HCT116 (cell line): ENCODE measurements at places on chromosomes 6 and 20.
A peak's percentile ranks its signal among the peaks of the same experiment; 100 is the strongest.

GRCh38 chr6:17349427-17349826 is 44.0 kb upstream of the CAP2 start:
- DNase-seq, result no peak

- DNase-seq, result no peak
Measured at GRCh38 chr6:166648846-166649245, 21.8 kb upstream of the RPS6KA2 start.

DNA sequence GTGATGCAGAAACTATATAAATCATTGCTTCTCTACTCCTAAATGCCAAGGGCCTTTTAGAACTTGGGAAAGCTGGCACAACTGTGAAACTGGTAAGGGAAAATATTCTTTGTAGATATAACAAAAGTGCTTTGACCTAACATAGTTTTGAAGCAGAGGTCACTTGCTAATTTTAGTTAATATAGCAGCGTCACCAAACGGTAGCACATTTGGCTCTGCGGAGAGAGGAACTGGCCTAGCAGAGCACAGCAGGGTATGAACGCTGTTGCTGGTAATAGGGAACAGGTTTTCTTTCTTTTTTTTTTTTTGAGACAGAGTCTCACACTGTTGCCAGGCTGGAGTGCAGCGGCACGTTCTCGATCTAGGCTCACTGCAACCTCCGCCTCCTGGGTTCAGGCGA is 67.4 kb downstream of the ECT2L start:
- no peak for DNase-seq

GRCh38 chr6:41177287-41177686 is 14.4 kb upstream of the TREM2 start:
- no peak for DNase-seq

DNA sequence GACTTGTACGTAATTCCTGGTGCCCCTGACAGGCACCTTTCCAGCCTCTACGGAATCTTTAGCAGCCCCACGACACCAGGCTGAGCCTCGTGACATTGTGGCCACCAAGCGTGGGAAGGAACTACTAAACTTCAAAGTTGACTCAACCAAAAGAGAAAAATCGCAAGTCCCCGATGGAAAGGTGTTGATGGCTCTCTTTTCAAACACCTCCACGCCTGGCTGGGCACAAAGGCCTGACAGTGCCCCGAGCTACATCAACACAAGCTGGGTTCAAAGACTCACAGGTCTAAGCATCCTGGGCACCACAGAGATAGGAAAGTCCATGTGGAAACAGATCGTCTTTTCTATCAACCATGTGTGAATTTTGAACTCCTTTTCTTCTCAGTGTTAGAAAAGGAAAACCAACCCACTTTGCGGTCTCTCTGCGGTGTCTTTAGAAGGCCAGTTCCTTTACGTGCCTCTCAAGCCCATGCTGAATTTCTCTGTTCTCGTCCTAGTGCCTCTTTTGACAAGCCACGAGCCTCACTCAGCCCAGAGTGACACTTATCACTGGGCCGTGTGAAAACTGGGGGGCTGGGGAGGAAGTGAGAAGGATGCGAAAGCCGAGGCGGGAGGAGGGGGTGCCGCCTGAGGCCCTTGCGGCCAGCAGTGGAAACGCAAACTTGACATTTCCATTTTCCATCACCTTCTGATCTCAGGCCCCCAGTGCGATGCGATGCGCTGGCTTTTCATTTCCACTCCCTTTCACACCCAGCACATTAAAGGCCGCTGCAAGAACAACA is 59.4 kb downstream of the GFOD1 start:
- no peak for DNase-seq

- peak; percentile 94 for DNase-seq
Measured at GRCh38 chr6:14743474-14744211, 502.2 kb upstream of the JARID2 start.

GRCh38 chr6:142848976-142849375 is 96.0 kb downstream of the HIVEP2 start:
- no peak for DNase-seq

GRCh38 chr6:115945306-115945705 is 115.4 kb downstream of the FRK start:
- no peak for DNase-seq

- DNase-seq, result no peak
Measured at GRCh38 chr6:108904741-108905140, 56.5 kb downstream of the ARMC2 start.

- DNase-seq, result no peak
Measured at GRCh38 chr6:42813074-42813645, 31.3 kb downstream of the BICRAL start.

GRCh38 chr20:18481596-18481995 is 14.4 kb downstream of the POLR3F start:
- no peak for DNase-seq

DNA sequence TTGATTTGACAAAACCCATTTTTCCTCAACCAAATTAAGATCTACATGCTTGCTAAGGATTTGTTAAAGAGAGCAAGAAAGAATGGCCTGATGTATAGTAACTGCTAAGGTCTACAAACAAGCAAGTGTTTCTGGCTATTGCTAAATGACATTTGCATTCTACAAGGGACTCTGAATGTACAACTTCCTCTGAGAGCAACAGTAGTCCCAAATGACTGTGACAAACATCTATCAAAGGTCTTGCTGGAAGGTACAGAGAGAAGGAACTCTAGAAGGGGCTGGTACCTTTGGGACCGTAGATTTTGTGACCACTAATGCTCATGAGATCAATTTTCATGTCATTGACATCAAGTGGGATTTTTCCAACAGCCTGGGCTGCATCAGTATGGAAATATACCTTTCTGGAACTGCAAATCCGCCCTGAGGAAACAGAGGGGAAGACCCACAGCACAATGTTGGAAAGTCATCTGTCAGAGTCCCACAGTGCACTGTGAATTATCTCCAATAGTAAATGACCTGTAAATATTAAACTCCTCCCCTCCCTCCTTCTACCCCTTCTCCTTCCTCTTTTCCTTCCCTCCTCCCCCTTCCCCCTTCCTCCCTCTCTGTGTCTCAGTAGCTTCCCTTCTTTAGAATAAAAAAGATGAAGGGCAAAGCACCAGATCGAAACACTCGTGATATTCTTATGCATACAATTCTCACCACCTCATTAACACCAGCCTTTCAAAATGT is 15.9 kb upstream of the CPNE1 start:
- DNase-seq, result no peak

GRCh38 chr6:150646228-150646627 is 46.5 kb downstream of the PLEKHG1 start:
- DNase-seq, result no peak

GRCh38 chr6:45741437-45742171 is 274.1 kb downstream of the CLIC5 start:
- DNase-seq, result no peak

- no peak for DNase-seq
Measured at GRCh38 chr6:21438237-21438985, 155.1 kb upstream of the SOX4 start.

GRCh38 chr20:20241976-20242375 is 125.9 kb upstream of the INSM1 start:
- no peak for DNase-seq

- no peak for DNase-seq
Measured at GRCh38 chr6:111013144-111013915, 31.5 kb downstream of the RPF2 start.

GRCh38 chr6:79605968-79606764 is 25.0 kb upstream of the SH3BGRL2 start:
- no peak for DNase-seq

DNA sequence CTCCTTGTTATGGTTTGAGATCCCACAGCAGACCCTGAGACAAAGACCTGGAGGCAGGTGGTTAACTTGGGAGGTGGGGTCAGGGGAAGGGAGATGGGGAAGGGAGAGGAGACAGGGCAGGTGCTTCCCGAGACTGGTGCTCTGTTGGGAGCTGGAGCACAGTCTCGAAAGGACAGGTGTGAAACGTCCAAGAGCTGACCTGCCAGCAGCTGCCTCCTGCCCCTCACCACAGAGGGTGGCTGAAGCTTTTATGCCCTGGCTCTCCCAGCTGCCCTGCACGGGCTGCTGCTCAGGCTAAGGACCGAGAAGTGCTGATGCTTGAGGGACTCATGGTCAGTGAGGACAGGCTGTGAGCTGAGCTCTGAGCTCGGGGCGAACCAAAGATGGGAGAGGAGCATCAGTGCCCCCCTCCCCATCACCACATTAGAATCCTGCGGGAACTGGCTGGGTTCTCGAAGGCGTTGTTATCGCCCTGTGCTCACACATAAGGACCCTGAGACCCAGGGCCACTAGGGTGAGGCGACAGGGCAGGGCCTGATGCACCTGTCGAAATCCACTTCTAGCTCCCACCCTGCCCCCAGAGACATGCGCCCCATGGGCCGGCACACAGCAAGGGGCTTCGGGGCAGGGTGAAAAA is 25.3 kb upstream of the CD93 start:
- no peak for DNase-seq

GRCh38 chr6:30470968-30471367 is 18.3 kb upstream of the HLA-E start:
- no peak for DNase-seq

- DNase-seq, result no peak
Measured at GRCh38 chr6:144232832-144233230, 52.3 kb upstream of the UTRN start.

DNA sequence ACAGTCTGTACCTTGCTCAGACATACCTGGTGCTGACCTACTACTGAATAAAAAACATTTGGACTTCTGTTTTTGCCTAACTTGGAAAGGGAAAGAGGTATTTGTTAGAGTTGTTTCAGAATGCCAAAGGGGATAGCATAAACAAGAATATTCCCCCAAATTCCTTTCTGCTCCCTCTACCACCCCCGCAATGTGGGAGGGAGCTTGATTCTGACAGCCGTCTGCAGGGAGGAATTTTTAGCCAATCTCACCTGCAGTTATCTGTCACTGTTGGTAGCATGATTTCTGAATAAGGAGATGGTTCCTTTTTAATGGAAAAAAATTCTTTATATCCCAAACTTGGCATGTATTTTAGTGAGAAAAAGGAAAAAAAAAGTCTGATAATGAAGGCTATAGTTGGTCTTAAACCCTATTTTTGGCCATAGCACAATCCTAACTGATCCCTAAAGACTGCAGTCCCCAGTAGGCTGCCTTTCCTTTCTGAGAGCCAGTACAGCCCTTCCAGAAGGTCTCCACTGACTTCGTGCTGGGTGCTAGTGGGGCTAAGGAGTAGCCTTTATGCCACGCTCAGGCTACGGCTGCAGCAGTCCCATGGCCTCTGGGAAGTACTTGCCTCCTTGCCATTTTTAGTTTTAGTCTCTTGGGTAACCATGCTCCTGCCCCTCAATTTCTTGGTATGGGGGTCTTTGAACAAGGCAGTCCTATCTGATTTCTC is 13.6 kb upstream of the PDE7B start:
- DNase-seq, result no peak

DNA sequence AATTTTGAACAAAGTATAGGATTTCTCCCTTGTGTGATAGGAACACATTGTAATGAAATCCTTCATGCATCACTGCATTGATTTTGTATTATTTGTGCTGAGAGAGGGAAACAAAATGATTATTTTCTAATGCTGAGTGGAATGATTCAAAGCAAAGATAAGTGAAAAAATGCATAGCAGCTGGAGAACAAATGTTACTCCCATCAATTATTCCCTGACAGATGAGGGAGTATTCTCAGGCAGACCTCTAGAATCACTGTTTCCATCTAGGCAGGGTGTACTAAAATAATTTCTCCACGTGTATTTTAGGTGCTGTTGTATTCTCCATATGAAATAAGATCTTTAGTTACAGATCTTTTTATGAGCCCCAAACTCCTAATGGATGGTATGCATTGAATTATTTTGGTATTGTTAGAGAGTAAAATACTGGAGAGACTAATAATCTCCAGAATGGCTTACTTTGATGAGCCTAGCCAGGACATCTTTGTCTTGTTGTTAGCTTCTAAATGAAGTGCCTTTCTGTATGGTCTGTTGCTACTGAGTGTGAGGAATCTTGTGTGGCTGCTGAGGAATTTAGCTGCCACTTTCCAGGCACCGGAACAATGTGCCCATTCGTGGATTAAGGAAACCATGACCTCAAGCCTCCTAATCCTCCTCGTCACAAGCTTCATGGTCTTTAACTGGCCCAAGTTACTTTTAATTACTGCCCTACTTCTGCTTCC is 39.6 kb downstream of the RNF217 start:
- no peak for DNase-seq

GRCh38 chr6:106011476-106011875 is 74.7 kb upstream of the PRDM1 start:
- no peak for DNase-seq

GRCh38 chr6:4281341-4282293 is 146.2 kb upstream of the ECI2 start:
- DNase-seq, result no peak

- DNase-seq, result peak; percentile 56
Measured at GRCh38 chr6:9204171-9204570, 768.8 kb upstream of the SLC35B3 start.

GRCh38 chr20:19451231-19451922 is 238.9 kb downstream of the SLC24A3 start:
- DNase-seq, result no peak

GRCh38 chr20:59071216-59071615 is 28.6 kb upstream of the PRELID3B start:
- no peak for DNase-seq

DNA sequence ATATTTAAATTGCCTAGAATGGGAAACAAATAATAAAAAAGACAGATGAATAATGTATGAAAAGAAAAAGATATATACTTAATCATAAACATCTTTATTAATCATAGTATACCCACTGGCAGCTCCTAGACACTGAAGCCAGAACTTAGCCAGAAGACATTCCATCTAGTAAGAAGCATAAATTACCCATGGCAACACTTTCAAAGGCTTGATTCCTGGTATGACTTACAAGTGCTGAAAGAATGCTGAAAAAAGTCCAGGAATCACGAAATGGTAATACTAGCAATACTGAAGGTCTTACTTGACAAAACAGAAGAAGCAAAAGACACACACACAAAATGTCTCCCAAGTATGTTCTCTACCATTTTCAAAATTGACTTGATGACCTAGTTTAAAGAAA is 38.0 kb downstream of the RWDD2A start:
- DNase-seq, result no peak

GRCh38 chr20:37956107-37956585 is 53.2 kb downstream of the VSTM2L start:
- no peak for DNase-seq

GRCh38 chr20:32477594-32478512 is 107.3 kb downstream of the NOL4L start:
- DNase-seq, result no peak

DNA sequence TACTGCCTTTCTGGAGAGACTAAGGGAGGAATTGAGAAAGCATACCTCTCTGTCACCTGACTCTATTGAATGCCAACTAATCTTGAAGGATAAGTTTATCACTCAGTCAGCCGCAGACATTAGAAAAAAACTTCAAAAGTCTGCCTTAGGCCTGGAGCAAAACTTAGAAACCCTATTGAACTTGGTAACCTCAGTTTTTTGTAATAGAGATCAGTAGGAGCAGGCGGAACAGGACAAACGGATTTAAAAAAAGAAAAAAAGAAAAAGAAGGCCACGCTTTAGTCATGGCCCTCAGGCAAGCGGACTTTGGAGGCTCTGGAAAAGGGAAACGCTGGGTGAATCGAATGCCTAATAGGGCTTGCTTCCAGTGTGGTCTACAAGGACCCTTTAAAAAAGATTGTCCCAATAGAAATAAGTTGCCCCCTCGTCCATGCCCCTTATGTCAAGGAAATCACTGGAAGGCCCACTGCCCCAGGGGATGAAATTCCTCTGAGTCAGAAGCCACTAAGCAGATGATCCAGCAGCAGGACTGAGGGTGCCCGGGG is 43.1 kb upstream of the RNF182 start:
- DNase-seq, result no peak
